Sigmoid colon (tissue), 7 donors: ENCODE measurements at places on chromosomes 11 and 22. TPM values are rescaled to one million over a fixed set of nuclear protein-coding genes. Genes with fewer than 3 reads are reported as not detected.

The SSTR3 gene
- 0.36 TPM for total RNA-seq

GRCh38 chr11:7936615-7937014 lies 4.9 kb downstream of the OR10A3 start:
- H3K36me3 ChIP-seq, result no peaks in the 10 kb centered on the region
- no peak overlapping the region for H3K27ac ChIP-seq
- H3K4me3 ChIP-seq, result no peak overlapping the region
- DNase-seq, result no peak

The ENTHD1 gene
- not detected for total RNA-seq

The C22orf31 gene
- not detected for total RNA-seq

The CACNA1I gene
- total RNA-seq, result 0.16 TPM

GRCh38 chr11:75717608-75718418 lies at the start of gene MOGAT2:
MOGAT2 (plus strand) TSS chr11:75717838; CDS start chr11:75717889, 51 bp downstream.
- no peak for DNase-seq
- H3K36me3 ChIP-seq, result no peaks in the 10 kb centered on the region
- H3K4me1 ChIP-seq, result no peaks in the 10 kb centered on the region

DNA sequence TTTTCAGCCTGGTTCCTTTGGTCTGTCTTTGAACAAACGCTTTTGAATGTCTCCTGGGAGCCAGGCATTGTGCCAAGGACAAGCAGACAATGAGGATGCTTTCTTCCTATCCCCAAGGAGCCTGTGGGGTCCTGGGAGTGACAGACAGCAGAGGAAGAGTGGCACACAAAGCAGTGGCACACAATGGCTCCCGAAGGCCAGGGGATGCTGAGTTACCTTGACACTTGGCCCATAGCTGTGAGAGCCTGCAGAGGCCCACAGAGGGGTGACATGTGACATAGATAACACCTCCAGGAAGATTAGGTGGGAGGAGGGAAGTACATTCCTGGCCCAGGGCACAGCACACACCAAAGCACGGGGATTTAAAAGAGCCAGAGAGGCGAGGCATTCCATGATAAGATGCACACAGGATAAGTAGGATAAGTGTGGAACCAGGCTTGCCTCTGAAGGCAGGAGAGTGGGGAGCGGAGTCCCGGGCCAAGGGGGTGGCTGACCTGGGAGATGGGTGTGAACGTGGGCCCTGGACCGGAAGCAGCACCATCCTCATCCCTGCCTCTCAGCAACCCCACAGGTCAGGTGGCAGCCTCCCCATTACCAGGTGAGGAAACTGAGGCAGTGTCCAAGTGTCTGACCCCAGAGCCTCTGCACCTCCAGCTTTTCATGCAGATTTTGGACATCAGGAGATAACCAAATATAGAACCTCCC lies 6.3 kb downstream of the UPB1 start:
- no peak overlapping the region for H3K4me3 ChIP-seq
- H3K4me1 ChIP-seq, result no peaks in the 10 kb centered on the region
- no peaks in the 10 kb centered on the region for H3K36me3 ChIP-seq
- H3K27me3 ChIP-seq, result no peaks in the 10 kb centered on the region

The APLNR gene
- 0.83 TPM for total RNA-seq

The PHOX2A gene
- 0.41 TPM for total RNA-seq

GRCh38 chr22:21582801-21583740 lies 15.6 kb downstream of the UBE2L3 start:
- H3K4me1 ChIP-seq, result peaks cover 48% of the 10 kb centered on the region
- no peak overlapping the region for H3K4me3 ChIP-seq
- H3K27ac ChIP-seq, result no peak overlapping the region

The MPEG1 gene
- total RNA-seq, result 23.5 TPM

The C22orf42 gene
- total RNA-seq, result not detected

The PDE3B gene
- total RNA-seq, result 78.3 TPM

The MS4A3 gene
- not detected for total RNA-seq

- H3K27ac ChIP-seq, result no peak overlapping the region
- H3K36me3 ChIP-seq, result no peaks in the 10 kb centered on the region
- no peaks in the 10 kb centered on the region for H3K27me3 ChIP-seq
- H3K4me3 ChIP-seq, result no peak overlapping the region
- DNase-seq, result no peak
- H3K4me1 ChIP-seq, result no peaks in the 10 kb centered on the region
These were observed 72.8 kb upstream of the ALX4 start for GRCh38 chr11:44382656-44383240.

The SHISAL1 gene
- total RNA-seq, result 20.7 TPM

DNA sequence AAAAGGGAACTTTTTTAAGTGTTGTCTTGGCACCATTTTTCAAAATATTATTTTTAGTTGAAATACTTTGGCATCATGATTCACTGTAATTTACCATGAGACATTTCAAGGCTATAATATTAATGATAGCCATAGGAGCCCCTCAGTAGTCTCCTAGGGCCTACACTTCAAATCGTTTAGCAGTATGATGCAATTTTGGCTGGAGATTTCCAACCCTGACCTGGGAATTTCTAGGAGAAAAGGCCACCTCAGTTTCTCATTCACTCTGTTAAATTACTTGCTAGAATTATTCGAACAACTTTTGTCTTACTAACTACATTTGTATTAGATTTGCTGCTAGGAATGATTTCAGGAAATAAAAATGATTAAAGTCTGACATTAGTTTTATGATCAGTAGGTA lies 1610.9 kb upstream of the RAG2 start:
- no peaks in the 10 kb centered on the region for H3K4me1 ChIP-seq
- H3K4me3 ChIP-seq, result no peak overlapping the region
- H3K27me3 ChIP-seq, result no peaks in the 10 kb centered on the region
- no peak overlapping the region for H3K27ac ChIP-seq

DNA sequence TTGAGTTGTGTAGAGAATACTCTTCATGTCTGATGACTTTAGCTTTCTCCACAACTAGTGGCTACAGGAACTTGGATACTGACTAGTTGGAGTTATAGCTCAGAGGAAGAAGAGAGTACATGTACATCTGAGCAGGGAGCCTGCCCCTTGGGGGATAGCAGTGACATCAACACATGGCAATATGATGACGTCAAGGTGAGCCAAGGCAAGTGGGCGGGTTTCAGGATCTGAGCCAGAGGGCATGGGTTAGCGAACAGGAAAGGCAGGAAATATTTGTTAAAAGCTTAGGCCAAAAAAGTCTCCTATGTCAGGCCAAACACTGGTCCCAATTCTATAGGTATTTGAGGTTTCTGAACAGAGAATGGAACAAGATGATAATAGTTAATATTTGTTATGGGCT lies 42.0 kb upstream of the HORMAD2 start:
- no peak overlapping the region for H3K27ac ChIP-seq
- no peaks in the 10 kb centered on the region for H3K36me3 ChIP-seq
- H3K4me1 ChIP-seq, result no peaks in the 10 kb centered on the region
- no peak overlapping the region for H3K4me3 ChIP-seq
- no peaks in the 10 kb centered on the region for H3K27me3 ChIP-seq

DNA sequence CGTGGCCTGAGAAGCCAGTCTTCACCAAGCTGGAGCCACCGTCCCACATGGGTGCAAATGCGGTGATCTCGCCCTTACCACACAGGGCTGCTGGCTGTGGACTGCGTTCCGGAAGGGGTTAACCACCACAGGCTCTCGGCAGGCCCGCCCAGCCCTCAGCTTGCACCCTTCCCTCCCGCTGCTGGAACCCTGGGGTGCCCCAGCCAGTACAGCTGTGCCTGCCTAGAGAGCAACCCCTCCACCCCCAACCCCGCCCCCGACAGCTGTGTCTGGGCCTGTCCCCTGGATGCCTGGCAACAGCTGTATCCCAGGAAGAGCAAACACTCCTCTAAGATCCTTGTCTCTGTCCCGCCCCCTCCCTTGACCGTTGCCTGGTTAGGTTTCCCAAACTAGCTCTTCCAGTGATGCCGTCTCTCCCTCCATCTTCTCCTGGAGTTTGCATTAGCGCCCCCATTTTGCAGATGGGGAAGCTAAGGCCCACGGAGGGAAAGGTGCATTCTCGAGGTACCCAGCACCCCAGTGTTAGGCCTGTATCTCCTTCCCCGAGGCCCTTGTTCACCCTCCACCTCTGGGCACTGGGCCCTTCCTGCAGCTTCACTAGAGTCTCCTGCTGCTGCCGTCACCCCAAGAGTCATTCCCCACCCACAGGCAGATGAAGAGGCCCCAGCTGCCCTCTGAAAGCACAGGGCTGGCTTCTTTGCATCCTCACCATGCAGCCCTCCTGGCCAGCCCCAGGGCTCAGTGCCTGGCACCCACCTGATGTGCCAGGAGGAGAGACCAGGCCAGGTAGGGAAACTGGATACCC lies 12.6 kb upstream of the COX8A start:
- H3K36me3 ChIP-seq, result no peaks in the 10 kb centered on the region
- H3K27me3 ChIP-seq, result no peaks in the 10 kb centered on the region
- H3K4me3 ChIP-seq, result no peak overlapping the region
- H3K4me1 ChIP-seq, result no peaks in the 10 kb centered on the region
- no peak overlapping the region for H3K27ac ChIP-seq
- DNase-seq, result peak; percentile 69
